Type B pancreatic cell (in vitro differentiated cells): ENCODE measurements at places on chromosomes 11 and 22.

DNA sequence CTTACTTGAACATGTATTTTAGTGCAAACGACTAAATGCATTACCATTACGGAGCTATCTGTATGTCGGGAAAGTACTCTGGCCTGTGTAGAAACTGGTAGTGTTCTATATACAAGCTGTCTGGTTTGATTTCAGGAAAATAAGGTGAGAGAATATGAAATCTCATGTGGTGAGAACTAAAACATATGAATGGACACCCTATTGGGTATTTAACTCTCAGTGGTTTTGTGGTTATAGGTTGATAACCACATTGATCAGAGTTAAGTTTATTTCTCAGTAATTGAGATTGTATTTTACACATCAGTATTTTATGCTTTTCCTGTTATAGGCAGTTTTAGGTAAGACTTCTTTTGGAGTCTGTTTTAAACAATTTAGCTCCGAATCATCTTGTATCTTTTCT lies 10.4 kb downstream of the ANO5 start:
- DNase-seq: no peak

DNA sequence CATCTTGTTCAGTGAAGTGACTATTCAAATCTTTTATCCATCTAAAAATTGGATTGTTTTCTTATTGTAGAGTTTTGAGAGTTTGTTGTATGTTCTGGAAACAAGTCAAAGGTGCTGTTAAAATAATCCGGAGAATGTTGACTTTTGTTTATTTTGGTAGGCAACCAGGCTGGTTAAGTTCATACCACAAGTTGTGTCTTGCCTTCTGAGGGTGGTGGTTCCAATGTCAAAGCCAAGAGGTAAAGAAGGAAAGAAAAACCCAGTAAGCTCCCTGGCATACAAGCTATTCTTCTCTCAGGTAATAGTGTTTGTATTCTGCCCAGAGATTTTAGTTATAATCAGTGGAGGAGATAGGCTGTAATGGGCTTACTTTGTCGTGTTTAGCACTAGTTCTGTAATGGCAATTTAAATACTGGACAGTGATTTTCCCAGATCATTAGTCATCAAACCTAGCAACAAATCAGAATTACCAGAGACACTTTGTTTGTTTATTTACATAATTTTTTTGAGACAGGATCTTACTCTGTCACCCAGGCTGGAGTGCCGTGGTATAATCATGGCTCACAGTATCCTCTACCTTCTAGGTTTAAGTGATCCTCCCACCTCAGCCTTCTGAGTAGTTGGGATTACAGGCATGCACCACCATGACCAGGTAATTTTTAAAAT lies 15.1 kb upstream of the CSRP3 start:
- DNase-seq: no peak

DNA sequence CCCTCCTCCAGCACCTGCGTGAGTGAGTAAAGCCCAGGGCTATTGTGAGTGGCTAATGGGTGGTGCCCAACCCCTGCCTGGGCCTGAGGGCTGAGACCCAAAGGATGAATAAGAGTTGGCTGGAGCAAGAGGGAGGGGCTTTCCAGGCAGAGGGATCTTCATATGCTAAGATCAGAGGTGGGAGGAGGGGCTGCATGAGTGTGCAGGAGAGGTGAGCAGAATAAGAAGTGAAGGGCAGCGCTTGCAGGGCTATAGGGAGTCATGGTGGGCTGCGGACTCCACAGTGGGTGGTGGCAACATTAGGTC lies 3.9 kb downstream of the EMID1 start:
- no peak for DNase-seq

DNA sequence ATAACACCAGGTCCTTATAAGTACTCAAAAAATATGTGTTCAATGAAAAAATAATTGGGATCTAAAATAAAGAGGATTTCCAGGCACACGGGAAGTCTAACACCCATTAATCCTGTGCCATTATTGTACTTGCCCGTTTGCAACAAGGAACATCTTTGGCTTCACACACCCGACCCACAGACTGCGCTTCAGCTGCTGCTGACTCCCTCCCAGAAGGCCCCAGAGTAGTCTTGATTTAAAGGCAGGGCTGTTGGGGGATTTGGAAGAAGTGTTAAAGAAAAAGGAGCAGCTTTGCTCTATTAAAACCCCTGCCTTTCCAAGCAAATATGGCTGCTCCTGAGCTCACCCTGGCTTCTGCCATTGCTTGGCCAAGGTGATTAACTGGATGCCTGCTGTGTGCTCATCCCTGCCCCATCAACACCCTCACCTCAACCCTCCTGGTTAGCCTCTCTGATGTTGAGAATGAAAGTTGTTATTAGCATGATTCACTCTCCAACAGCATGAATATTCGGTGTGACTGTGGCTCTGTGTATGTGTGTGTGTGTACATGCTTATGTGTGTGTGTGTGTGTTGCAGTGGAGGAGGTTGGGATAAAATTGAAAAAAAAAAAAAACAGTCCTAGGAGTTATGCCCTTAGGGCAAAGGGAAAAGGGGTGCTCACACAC lies 76.1 kb downstream of the KIRREL3 start:
- DNase-seq: no peak

GRCh38 chr11:83722392-83723119 lies 436.4 kb upstream of the CCDC90B start:
- no peak for DNase-seq
